ENCODE measurements at places on chromosomes 16 and 17. TPM values are rescaled to one million over a fixed set of nuclear protein-coding genes. Genes with fewer than 3 reads are reported as not detected.

DNA sequence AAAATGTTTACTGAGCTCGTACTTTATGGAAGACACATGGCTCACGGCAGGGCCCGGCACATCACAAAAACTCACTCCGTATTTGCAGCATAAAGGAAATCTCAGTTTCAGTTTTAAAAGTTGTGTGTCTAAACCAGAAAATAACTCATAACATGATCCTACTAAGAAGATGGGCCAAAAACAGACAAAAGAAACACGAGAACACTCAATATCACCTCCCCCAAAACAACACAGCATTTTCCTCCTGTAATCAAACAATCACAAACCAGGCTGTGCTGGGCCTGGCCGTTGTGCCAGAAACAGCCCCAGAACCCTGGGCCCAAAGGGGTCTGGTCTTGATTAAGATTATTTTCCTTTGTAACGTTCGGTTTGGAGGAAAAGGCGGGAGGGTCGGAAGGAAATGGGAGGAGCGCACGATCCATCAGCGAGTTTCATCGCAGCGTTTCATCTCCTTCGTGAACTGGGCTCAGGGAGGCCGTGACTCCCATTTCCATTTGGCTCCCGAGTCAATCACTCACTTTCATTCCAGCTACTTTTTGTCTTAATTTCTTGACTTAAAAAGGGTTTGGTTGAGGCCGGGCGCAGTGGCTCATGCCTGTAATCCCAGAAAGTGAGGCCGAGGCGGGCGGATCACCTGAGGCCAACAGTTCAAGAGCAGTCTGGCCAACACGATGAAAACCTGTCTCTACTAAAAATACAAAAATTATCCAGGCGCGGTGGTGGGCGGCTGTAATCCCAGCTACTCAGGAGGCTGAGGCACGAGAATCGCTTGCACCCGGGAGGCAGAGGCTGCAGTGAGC lies 61.4 kb downstream of the NXN start:
- no peak for DNase-seq

GRCh38 chr16:82999711-83000110 lies 372.9 kb downstream of the CDH13 start:
- no peak for DNase-seq

CTRB1 gene
- total RNA-seq, result not detected

TEDC2 gene
- total RNA-seq, result 32.0 TPM

DNA sequence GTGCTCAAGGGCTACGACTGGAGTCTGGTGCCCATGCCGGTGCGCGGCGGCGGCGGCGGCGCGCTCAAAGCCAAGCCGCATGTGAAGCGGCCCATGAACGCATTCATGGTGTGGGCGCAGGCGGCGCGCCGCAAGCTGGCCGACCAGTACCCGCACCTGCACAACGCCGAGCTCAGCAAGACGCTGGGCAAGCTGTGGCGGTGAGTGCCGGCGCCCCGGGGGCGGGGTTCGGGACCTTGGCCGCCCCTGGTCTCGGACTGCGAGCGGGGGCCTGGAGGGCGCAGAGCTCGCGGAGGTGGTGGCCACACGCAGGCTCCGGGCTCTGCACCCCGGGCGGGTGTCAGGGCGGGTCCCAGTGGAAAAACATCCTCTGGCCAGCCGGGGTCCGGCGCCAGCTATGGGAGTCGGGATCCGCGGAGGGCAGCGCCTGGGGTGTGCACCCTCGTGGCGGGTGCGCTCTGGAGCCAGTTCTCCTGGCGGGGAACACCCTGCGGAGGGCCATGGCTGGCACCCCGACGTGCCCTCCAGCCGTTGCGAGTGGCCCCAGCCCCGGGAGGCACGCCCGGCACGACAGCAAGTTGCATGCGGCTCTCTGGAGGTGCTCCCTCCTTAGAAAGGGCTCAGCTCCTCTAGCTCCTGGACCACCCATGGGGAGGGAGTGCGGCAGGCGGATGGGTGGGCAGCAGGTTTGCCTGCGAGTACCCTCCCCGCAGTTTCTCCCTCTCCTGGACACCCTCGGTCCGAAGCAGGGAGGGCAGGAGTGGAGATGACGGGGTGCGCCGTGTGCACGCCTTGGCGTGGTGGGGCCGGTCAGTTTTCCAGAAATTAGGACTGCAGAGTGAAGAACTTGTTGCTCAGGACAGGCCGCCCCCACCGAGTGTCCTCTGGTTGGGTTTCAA lies 824 bp downstream of the SOX8 start:
- DNase-seq, result no peak

PRAC2 gene
- not detected for total RNA-seq

- DNase-seq, result peak; percentile 61
Observed at GRCh38 chr17:47802341-47803022, 19.1 kb downstream of the OSBPL7 start.

C1QL1 gene
- 2.5 TPM for total RNA-seq

DNA sequence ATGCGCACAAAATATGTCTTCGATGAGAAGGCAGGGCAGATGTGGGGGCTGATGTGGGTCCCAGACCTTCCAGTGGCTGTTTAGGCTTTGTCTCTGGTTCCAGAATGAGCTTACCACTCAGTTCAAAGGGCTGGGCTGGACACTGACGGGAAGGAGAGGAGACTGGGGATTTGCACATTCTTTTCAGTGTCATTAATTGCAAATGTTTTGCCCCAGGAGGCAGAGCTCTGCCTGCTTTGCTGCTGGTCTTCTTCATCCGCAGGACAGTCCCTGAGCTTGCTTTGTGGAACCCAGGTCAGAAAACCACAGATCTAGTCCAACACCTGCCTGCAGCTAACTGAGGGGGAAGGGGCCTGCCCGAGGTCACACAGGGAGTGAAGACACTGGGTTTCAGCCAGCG lies 20.9 kb downstream of the KCNG4 start:
- DNase-seq, result no peak

DNA sequence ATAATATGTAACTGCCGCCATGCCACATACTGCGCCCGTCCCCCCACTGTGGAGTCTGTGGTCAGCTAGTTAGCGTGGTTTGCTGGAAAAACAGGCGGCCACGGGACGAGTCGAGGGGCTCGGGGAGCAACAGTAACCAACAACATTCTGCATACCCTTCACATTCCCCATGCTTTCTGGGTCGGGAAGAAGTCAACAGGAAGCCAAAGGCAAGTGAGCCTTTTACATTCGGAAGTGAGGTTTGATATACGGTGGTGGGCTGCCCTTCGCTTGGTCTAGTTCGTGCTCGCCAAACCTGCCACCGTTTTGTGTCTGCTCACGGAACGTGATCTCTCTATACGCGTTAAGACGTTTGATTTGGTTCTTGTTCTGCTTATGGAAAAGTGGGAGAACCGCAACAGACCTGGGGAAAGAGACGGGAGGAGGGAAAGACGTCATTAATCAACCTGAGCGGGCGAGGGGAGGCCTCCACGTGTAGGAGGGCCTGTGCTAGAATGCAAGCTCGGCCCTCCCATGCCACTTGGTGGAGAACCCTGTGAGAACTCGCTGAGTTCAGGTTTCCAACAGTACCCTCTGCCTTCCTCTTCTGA lies 28.9 kb upstream of the CFAP20 start:
- no peak for DNase-seq

DNA sequence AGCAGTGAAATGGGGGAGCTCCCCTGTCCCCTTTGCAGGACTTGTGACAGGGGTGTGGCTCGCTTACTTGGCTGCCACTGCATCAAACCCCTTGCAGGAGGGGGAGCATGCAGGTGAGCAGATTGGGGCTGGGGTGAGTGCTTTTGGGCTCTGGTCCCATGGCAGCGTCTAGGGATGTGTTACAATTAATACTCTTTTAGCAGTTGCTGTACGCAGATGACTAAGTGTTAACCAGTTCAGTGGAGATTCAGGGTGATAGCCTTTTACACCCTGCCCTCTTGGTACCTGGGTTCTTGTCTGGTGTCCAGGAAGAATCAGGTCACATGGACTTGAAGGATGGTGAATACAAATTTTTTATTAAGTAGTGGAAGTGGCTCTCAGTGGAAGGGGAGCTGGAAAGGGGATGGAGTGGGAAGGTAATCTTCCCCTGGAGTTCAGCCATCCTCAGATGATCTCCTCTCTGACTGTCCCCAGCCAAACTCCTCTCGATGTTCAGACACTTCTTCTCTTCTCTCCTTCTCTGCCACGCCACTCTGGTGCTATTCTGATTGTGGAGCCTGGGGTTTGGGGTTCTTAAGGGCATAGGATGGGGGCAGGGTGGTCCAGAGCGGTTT lies 100.1 kb downstream of the MARF1 start:
- DNase-seq, result no peak

DNA sequence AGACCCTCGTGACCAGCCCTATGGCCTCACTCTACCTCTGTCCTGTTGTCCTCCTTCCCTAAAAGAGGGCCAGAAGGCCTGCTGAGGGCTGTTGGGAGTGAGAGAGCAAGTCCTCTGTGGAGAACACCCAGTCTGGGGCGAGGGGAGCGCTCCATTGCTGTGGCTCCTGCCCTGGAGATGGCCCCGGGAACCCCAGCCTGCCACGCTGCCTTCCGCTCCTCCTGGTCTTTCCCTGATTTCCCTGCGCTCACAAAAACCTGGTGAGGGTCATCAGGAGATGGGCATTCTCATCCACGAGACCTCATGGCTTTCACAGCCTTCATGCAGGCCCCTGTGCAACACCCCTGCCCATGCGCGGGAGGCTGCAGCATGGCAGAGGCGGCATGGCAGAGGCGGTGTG lies 21.2 kb downstream of the DRC3 start:
- DNase-seq, result no peak

TSR1 gene
- 63.9 TPM for total RNA-seq

GRCh38 chr17:21677911-21678310 lies 14.4 kb upstream of the KCNJ18 start:
- no peak for DNase-seq

DNA sequence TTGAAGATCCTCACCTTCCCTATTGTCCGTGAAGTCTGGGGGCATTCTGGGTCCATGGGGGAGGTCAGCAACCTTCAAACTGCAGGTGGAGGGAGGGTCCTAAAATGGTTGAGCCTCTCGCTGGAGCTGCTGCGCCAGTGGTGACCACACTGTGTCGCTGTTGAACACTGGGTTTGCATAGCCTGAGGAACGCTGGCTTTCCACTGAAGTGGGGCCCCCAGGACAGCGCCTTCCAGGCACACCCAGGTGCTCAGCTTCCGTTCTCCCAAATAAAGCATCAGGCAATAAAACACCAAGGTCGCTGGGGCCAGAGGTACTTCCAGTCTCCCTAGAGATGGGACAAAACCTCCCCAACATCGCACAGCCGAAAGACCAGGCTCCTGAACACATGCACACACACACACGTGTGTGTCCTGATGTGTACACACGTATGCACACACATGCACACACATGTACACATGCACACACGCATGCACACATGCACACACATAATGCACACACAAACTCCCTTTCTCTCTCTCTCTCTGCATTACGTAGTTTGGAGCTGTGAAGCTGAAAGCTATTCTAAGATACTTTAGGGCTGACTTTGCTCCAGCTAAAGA lies 120.6 kb downstream of the IRF8 start:
- no peak for DNase-seq

All from LHCN-M2 (cell line).